ENCODE measurements at places on chromosomes 5 and 9. TPM values are rescaled to one million over a fixed set of nuclear protein-coding genes. Genes with fewer than 3 reads are reported as not detected.

- no peak for DNase-seq
Measured at GRCh38 chr9:136545692-136545964, 220 bp downstream of the NOTCH1 start.

DNA sequence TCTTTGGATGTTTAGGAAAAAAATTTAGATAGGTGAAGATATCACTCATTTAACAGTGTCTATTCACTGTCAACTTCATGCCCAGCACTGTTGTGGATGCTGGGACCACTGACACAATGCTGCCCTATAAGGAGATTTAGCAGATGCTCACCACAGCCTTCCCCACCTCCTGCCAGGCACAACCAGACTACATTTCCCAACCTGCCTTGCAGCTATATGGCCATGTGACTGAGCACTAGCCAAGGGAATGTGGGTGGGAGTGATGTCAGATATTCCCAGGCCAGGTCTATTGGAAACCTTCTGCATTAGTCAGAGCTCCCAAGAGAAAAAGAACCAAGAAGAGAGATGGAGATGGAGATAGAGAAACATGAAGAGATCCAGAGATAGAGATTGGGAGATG, 302.6 kb upstream of the TAS2R1 start:
- no peak for DNase-seq

DNA sequence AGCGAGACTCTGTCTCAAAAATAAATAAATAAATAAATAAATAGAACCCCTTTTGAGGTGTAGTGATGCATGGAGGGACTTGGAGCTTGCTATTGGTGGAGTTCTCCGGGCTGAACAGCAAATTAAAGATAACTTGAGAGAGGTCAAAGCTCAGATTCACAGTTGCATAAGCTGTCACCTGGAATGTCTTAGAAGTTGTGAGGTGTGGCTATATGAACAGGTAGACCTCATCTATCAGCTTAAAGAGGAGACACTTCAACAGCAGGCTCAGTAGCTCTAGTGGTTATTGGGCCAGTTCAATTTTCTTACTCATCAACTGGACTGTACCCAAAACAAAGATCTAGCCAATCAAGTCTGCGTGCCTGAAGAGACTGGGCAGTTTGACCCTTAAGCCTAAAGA, 11.7 kb upstream of the STING1 start:
- no peak for DNase-seq

- DNase-seq, result no peak
Measured at GRCh38 chr5:133396814-133397213, 215.5 kb downstream of the FSTL4 start.

GRCh38 chr9:83199240-83199639, 136.3 kb upstream of the RASEF start:
- DNase-seq, result peak; percentile 55

ADRA1B gene
- 6.5 TPM for polyA plus RNA-seq

SLC1A3 gene
- polyA plus RNA-seq, result not detected

LTC4S gene
- not detected for polyA plus RNA-seq

INVS gene
- 12.7 TPM for polyA plus RNA-seq

ARHGEF37 gene
- 1.2 TPM for polyA plus RNA-seq

KCNMB1 gene
- not detected for polyA plus RNA-seq

ENTREP1 gene
- polyA plus RNA-seq, result 0.10 TPM

All from A549 (cell line).